ENCODE measurements at places on chromosomes 6 and 20.

DNA sequence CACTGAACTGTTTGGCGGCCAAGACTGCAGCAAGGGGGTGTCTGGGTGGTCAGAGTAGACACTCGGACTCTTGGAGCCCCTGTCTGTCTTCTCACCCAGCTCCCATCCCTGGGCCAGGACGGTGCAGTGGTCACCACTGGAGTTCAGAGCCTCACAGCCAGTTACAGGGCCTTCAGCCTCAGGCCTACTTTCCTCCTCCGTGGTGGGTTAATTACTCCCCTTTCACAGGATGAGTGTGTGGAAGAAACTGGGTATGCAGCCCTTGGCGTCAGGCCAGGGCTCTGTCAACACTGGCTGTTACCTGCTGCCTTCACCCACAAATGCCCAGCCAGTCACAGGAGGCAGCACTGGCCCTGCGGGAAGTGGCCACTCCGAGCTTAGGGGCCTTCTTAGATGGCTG lies 1.8 kb upstream of the YTHDF1 start:
- H3K36me3 ChIP-seq: peaks cover 12% of the 10 kb centered on the region
- DNase-seq: no peak
- H3K27me3 ChIP-seq: peaks cover 7% of the 10 kb centered on the region
- H3K4me3 ChIP-seq: no peak overlapping the region
- peaks cover 23% of the 10 kb centered on the region for H3K4me1 ChIP-seq
- no peak overlapping the region for H3K27ac ChIP-seq

- no peak overlapping the region for H3K4me3 ChIP-seq
- peaks cover 9% of the 10 kb centered on the region for H3K4me1 ChIP-seq
- no peaks in the 10 kb centered on the region for H3K27me3 ChIP-seq
Observed at GRCh38 chr6:71349976-71350615, 61.5 kb downstream of the OGFRL1 start.

DNA sequence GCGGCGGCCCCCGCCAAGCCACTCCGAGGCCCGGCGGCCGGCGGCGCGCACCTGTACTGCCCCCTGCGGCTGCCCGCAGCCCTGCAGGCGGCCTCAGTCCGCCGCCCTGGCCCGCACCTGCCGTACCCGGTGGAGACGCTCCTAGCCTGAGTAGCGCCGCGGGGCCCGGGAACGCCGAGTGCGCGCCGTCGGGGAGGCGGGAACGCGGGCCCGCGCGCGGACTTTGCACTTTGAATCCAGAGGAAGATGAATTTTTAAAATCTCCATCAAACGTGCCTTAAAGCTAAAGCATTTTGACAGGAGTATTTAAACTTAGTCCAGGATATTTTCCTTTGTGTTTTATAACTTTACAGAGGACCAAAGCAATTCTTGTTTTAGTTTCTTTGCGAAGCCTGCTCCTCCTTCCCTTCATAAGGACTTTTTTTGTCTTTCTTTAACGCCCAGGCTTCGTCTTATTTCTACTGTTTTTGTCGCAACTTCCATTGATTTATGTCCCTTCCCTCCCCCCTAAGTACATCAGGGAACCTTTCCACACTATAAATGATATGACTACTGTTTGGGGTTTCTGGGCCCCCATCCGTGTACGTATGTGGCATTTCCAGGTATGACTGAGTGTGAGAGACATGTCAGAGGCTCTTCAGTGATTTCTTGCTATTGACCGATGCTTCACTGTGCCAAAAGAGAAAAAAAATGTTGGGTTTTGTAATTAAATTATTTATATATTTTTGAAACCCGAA lies 2.0 kb downstream of the FOXQ1 start:
- no peak overlapping the region for H3K27ac ChIP-seq
- H3K27me3 ChIP-seq: peaks cover 56% of the 10 kb centered on the region
- H3K4me3 ChIP-seq: no peak overlapping the region
- H3K36me3 ChIP-seq: no peaks in the 10 kb centered on the region
- peaks cover 17% of the 10 kb centered on the region for H3K4me1 ChIP-seq

DNA sequence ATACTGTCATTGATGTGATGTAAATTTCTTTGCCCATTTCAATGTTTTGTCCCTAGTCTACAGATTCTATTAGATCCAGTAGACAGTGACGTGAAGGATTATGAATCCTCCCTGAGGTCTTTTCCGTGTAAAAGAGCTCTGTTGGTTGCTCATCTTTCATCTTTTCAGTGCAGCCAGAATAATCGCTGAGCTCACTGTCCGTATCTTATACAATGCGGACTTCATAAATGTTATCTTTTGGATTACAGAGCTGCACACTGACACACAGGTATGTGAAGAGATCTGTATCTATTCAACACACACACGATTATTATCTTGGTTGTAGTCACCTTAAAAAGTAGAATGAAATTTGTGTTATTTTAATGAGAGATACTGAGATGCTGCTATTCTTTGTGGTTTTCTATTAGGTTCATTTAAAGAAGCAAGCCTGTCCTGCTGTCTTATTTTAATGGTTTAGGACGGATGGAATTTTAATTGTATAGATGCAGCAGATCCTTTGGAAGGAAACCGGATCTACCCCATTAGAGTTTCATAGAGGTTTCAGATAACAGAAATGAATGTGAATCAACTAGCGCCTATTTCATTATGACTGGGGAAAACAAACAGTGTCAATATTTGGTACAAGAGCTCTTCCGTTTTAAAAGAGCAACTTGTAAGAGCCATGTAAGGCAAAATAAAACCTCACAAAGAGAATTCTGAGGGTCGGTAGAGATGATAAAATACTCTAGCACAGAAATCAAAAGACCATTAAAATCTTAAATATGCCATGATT lies 79.4 kb downstream of the BMP6 start:
- no peak for DNase-seq
- H3K4me1 ChIP-seq: no peaks in the 10 kb centered on the region
- H3K27me3 ChIP-seq: no peaks in the 10 kb centered on the region
- H3K27ac ChIP-seq: no peak overlapping the region

DNA sequence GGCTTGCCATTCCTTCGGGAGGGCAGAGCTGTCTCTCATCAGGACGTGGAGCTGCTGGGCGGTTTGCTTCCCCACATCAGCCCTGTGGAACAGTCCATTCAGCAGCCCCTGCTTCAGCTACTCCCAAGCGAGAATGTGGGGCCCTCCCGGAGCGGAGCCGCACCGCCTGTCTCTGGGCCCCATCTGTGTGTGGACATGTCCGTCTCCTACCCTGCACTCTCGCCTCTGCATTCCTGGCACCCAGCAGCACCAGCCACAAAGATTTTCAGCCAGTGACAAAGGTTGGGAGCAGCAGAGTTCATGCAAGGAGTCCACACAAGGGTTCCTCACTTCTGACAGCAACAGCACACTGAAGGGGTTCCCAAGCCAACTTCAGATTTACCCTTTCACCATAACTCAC lies 29.0 kb upstream of the SLC22A1 start:
- peaks cover 43% of the 10 kb centered on the region for H3K36me3 ChIP-seq
- DNase-seq: no peak
- no peak overlapping the region for H3K27ac ChIP-seq

- DNase-seq: peak; percentile 81
- H3K27me3 ChIP-seq: no peaks in the 10 kb centered on the region
- H3K36me3 ChIP-seq: no peaks in the 10 kb centered on the region
- H3K4me3 ChIP-seq: no peak overlapping the region
- no peak overlapping the region for H3K27ac ChIP-seq
Observed at GRCh38 chr6:42742116-42742894, 3.6 kb downstream of the TBCC start.

GRCh38 chr6:85551264-85551663 lies 42.4 kb downstream of the SNX14 start:
- no peak overlapping the region for H3K4me3 ChIP-seq
- DNase-seq: no peak
- no peaks in the 10 kb centered on the region for H3K4me1 ChIP-seq
- H3K27ac ChIP-seq: no peak overlapping the region
- H3K36me3 ChIP-seq: peaks cover 8% of the 10 kb centered on the region
- no peaks in the 10 kb centered on the region for H3K27me3 ChIP-seq

- H3K27ac ChIP-seq: peak overlapping the region; percentile 73
- no peaks in the 10 kb centered on the region for H3K27me3 ChIP-seq
- H3K36me3 ChIP-seq: no peaks in the 10 kb centered on the region
Observed at GRCh38 chr6:36028877-36029324, 1.3 kb downstream of the MAPK14 start.

DNA sequence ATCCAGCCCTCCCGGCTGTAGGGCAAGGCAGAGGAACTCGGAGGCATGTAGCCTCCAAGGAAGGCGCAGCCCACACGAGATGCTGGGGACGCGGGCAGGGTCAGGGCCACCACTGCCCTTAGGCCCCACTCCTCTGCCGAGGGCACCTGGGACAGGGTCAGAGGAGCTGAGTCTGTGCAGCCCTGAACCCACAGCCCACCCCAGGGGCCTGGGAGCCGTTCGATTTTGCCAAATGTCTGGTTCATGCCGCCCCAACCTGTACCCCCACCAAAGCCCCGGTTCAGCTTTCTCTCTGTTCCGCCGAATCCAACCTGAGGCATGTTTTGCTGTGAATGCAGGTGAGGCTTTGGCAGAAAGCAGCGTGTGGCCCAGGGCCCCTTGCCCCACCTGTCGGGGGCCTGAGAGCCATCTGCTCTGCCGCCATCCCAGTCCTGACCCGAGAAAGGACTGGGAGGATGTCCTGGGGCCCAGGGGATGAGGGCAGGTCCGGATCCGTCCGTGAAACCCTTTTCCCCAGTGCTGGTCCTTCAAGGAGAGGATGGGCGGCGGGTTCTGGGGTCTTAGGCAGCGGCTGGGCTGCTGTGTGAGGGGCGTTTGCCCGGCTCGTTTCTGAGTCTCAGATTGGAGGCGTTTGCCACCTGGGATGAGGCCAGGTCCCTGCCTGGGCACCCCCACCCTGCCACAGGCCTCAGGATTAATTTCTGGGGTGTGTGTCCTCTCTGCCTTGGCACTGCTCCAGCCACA lies 79.3 kb upstream of the GATA5 start:
- H3K36me3 ChIP-seq: no peaks in the 10 kb centered on the region
- H3K27me3 ChIP-seq: peaks cover 26% of the 10 kb centered on the region
- no peaks in the 10 kb centered on the region for H3K4me1 ChIP-seq

All from astrocyte (in vitro differentiated cells and primary cell).